ENCODE measurements at places on chromosomes 7 and 10.

- peak; percentile 12 for DNase-seq
Measured at GRCh38 chr10:122561212-122561611, 658 bp downstream of the DMBT1 start.

- no peak for DNase-seq
Measured at GRCh38 chr10:10818082-10818481, 199.6 kb upstream of the CELF2 start.

DNA sequence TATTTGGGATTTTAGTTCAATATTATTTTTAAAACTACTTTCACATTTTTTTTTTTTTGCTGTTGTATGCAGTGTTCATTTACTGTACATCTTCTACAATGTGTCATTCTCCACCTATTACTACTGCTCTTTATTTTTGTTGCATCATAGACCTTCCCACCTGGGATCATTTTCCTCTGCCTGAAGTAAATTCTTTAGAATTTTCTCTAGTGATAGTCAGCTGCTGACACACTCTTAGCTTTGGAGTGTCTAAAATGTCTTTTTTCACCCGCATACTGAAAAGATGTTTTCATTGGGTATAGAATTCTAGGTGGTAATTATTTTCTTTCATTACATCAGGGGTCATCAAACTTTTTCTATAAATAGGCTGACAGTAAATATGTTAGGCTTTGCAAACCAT lies 30.5 kb downstream of the CFAP43 start:
- DNase-seq = no peak

DNA sequence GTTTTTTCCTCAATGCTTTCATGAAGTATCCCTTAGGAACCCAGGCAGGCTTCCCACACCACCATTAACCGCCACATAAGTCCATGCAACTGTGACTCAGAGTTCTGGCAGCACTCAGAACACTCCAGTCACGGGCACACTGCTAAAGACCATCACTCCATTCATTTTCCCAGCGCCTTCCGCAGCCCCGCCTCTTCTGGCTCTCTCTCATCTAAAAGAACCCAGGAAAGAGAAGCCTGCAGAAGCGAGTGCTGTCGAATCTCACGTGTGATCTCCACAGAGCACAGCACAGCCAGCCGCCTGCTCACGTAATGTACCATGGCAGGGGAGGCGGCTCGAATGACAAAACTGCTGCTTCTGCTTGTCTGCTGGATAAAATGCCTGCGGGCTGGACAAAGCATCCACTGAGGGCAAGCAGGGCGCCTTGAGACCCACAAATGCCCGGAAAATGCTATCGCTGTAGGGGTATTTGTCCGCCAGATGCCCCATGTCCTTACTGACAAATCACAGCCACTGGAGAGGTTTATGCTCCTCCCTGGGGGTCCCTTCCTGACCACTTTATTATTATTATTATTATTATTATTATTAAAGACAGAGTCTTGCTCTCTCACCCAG lies 1.8 kb downstream of the PSMG3 start:
- DNase-seq = no peak

GRCh38 chr10:77417806-77418640 lies 219.6 kb downstream of the KCNMA1 start:
- peak; percentile 90 for DNase-seq

- no peak for DNase-seq
Measured at GRCh38 chr10:14971867-14972448, 12.8 kb downstream of the MEIG1 start.

DNA sequence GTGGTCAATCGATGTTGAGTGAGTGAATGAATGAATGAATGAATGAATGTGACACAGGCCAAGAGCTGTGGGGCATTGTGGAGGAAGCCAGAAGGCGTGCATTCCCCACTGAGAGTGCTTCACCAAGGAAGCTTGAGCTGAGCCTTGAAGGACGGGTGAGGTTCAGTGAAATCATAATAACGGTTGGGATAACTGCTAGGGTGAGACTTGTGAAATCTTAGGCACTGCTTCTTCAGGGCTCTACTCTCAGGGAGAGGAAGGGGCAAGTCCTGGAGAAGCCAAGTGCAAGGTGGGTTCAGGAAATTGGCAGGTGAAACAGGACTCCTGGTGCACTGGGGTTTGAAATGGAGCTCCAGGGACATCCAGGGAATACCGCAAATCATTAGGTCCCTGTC lies 23.7 kb upstream of the PRKAG2 start:
- DNase-seq = peak; percentile 24

GRCh38 chr7:116588225-116588624 lies 63.4 kb downstream of the CAV1 start:
- no peak for DNase-seq

DNA sequence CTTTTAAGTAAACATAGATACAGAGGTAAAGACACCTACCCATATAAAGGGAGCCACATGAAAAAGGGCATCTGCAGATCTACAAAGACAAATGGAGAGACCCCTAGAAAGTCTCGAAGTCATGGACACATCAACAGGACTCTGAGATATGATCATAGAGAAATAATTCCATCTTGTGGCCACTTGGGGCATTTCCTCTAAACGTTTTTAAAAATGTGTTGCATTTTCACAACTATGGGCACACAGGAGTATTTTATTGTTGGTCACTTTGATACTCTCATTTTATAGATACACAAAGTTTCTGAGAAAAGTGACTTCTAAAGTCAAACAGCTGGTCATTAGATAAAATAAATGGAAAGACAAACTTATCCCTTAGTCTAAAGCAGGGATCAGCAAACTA lies 87.1 kb downstream of the CRTAC1 start:
- no peak for DNase-seq

GRCh38 chr10:119845656-119846055 lies 27.0 kb downstream of the MCMBP start:
- DNase-seq = no peak

DNA sequence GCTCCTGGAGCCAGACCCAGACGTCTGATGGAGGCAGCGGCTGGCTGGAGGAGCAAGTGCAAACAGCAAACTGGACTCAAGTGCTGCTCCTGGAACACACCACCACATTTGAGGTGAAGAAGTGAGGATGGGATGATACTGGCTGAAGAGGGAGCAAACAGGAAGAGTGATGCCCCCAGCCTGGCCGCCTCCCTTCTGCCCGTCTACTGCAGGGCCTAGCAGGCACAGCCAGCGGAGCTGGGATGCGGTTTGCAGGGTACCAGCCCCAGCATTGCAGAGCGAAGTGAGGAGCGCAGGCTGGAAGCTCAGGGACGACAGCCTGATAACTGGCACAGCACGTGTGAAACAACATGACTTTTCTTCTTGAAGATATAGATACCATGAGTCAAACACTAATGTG lies 111.8 kb upstream of the ZNF32 start:
- DNase-seq = no peak

- no peak for DNase-seq
Measured at GRCh38 chr7:40644454-40645188, 509.8 kb downstream of the SUGCT start.

- DNase-seq = no peak
Measured at GRCh38 chr10:110600487-110601101, 33.1 kb downstream of the SMC3 start.

DNA sequence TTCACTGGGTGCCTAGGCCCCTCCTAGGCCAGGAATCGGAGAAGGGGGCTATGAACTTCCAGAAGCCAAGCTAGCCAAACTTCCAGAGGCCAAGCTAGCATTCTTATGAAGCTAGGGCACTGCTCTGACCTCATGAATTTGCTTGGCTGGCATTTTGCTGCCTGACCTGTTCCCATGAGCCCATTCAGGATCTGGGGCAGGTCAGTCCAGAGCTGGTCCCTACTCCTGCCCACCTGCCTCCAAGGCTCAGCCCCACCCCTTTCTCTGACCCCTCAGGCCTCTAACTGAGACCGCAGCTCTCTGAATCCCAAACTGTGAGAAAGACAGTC lies 1.3 kb upstream of the PPIF start:
- DNase-seq = no peak

DNA sequence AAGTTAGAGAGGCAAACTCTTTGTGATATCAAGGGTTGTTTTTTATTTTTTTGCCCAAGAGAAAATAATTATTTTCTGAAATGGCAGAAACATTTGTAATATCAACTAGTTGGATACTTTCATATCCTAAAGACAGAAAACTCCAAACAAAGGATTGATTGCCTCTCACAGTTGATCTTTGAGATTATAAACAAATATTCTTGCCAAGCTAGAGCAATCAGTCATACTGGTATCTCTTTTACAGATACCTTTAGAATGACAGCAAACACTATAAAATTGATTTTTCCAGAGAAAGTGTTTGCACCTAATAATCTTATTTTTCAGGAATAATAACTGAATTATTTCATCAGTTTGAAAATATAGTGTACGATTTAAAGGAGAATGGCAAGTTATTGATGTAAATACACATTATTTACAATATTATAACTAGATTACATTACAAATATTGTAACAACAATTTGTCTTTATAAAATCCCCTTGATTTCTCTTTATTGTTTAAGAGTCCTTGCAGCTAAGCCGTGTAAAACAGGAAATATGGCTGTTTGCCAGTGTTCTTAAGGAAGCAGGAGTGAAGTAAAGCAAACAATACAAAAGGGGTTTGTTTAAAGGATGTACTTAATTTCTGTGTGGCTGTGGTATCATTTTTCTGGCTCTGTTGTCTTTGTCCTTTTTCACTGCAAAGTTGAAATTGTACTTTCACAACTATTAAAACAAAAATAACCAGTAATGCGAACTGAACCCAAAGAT lies 58.4 kb downstream of the MAPK8 start:
- no peak for DNase-seq

DNA sequence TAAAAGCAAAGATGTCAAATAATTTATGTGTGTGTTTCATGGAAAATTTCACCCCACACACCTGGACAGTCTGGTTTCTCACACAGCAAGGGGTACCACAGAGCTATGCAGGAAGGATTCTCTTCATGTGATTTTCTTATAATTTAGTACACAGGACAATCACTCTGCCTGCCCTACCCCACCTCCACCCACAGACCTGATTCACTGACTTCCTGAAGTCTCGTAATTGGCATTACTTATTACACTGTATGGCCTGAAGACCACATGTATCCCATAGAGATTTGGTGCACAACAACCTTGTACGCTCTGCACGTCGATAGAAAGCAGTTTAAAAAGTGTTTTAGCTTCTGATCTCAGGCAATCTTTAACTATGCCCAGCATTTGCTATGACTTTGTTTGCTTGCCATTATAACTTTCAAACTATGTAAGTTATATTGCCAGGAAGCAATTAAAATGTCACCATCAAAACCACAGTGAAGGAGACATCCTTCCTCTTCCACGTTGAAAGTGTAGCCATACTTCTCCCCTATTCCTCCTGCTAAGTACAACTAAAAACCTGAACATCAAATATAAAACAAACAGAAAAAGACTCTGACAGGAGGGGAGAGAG lies 279.4 kb upstream of the IMMP2L start:
- no peak for DNase-seq

- DNase-seq = no peak
Measured at GRCh38 chr7:129437190-129437589, 3.0 kb downstream of the STRIP2 start.

DNA sequence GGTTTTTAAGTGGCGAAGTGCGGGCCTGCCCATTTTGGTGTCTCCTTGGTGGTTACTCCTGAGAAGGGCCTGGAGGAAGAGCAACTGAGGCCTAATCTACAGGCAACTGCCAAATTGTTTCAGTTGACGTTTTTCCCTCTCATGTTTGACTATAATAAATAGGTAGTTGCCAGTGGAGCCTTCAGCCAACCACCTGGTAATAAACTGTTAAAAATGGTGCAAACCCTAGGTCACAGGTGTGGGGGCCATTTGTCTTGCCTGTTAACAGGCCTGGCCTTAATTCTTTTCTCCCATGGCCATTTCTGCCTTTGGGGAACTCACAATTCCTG lies 3.7 kb downstream of the IKZF1 start:
- DNase-seq = no peak

GRCh38 chr7:28609608-28610007 lies 197.3 kb downstream of the CREB5 start:
- DNase-seq = no peak

DNA sequence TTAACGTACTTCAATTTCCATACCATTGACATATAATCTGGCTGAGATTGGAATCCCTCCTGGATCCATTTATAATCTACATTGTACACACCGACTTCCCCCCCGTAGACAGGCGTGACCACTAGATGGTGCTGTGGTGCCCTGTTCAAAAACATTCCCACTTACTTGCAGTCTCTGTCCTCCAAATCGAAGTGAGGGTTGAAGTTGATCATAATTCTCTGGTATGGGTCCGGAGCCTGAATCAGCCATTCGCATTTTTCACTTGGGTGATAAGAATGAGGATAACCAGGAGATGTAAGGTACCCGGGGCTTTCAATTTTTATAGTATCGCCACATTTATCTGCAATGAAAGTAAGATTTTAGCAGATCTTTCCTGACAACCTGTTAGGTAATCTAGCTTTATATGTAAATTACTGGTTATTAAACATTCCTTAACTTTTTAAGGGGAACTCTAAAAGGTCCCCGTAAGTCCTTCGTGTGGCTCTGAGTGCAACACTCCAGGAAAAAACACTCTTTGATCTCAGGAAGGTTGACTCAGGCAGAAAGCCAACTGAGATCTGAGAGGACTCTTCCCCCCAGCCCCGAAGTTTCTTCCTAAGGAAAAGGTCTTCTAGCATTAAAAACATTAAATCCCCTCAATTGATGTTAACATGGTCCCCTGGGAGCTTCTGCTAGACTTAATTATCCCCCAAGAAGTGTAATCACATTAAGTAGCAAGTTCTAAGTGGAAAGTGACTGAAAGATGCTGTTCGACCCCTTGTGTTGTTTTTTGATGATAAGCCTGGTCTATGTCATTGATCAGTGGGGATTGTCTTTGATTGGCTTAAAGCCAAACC lies 3.7 kb downstream of the NRP1 start:
- DNase-seq = peak; percentile 91

- DNase-seq = no peak
Measured at GRCh38 chr10:64313967-64314366, 792.8 kb downstream of the REEP3 start.

DNA sequence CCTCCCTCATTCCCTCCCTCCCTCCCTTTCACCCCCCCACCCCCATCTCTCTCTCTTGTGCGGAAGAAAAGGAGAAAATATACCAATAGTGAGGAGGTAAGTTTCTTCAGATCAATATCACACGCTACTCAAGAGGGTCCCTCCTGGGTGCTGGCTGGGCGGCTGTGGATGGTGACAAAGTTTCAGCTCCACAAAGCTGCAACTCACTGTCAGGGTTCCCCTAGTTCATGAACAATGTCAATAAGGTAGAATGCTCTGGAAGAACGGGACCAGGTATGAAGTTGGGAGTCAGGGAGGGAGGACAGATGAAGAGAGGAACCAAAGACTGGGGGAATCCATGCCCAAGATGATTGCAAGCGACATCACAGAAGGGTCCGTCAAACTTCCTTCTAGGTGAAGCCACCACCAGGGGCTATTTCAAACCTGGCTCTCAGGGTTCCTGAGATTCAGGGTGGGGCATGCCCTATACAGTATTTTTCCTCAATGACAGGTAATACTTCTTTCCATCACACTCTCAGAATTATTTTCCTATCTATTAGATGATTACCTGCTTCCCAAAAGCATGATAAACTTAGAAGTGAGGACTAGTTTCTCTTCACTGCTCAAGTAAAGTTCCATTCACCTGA lies 1.4 kb upstream of the PDE1C start:
- DNase-seq = no peak

DNA sequence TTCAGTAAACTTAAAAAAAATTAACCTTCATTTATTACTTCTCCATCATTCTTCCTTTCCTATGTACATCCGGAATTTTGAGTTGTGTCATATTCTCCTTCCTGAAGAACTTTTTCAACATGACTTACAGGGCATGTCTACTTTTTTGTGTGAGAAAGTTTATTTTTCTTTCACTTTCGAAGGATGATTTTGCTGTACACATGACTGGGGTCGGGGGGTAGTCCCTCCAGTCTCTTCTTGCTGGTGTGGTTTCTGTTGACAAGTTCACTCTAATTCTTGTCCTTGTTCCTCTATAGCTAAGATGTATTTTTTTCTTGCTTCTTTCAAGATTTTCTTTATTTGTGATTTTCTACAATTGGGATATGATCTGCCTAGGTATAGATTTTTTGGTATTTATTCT lies 55.8 kb downstream of the INPP5A start:
- DNase-seq = no peak

Measured in ascending aorta (tissue), 2 donors.